GM12892 (cell line): ENCODE measurements at places on chromosomes 6 and 20.

- DNase-seq, result no peak
Measured at GRCh38 chr6:137218473-137218916, 690 bp downstream of the IFNGR1 start.

DNA sequence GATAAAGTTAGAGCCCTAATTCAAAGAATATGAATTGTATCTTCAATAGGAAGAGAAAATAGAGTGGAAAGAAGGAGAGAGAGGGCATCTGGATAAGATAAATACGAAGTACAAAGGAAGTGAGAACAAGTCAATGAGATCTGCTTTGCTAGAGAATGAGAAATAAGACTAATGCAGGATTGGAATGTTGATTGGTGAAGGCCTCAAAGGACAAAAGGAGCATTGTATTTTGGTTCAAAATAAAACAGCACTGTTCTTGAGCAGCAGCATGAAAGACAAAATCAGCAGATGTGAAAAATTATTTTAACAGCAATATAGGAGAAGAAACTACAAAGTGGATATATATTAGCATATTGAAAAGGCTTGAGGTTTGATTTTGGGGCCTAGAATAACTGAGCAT is 5.1 kb upstream of the TMEM244 start:
- no peak for DNase-seq

DNA sequence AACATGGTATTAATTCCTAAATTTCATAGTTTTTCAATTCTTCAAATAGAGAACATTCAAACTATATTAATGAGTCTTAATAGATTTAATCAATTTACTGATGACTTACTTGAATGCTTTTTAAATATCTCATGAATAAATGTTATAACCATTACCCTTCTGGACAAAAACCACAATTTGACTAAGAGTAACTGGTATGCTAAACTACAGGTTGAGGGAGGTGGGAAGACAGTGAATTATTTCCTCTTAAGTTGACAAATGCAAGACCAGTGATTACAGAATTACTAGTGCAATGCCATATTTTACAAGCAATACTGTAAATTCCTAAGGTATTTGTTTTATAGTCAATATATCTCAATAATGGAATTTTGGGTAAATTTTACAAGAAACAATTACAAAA is 65.1 kb downstream of the REV3L start:
- DNase-seq, result no peak

GRCh38 chr6:70954176-70954575 is 2.7 kb downstream of the B3GAT2 start:
- no peak for DNase-seq

DNA sequence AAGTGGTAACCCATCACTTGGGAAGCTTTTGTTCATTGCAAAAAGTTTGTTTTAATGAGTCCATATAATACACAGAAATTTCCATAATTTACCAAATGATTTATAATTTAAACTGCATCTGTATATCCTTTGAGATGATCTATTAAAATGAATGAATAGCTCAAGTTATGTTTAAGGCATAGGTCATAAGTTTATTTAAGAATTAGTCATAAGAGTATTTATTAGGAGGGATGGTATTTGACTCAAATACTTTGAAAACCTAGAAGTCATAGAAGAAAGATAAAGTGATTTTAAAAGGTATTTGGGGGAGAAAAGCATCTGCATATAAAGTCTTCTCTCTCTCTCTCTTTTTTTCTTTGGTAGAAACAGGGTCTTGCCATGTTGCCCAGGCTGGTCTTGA is 388.5 kb downstream of the CDKAL1 start:
- no peak for DNase-seq

DNA sequence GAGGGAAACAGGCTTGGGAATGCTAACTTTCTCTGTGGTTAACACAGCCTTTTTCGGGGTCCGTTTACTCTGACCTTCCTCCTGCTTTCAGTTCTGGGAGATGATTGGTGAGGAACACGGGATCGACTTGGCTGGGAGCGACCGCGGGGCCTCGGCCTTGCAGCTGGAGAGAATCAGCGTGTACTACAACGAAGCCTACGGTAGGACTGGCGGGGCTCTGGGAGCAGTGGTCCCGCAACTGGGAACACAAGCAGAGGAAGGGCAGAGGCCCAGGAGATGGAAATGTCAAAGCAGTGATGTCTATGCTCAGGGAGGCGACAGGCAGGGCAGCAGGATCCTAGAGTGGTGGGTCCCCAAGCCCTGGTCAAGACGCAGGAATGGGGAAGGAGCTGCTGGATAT is 3.5 kb downstream of the TUBB1 start:
- DNase-seq, result no peak
